ENCODE measurements at places on chromosomes 13 and 19. TPM values are rescaled to one million over a fixed set of nuclear protein-coding genes. Genes with fewer than 3 reads are reported as not detected.

The CAPN12 gene
- total RNA-seq: not detected

The SH2D3A gene
- not detected for total RNA-seq

The CNFN gene
- total RNA-seq: not detected

The HSH2D gene
- not detected for total RNA-seq

The CGB3 gene
- total RNA-seq: not detected

The BEST2 gene
- not detected for total RNA-seq

Measured in uterine smooth muscle cell (primary cell).